ENCODE measurements at places on chromosomes 11 and 22. TPM values are rescaled to one million over a fixed set of nuclear protein-coding genes. Genes with fewer than 3 reads are reported as not detected.

Gene BID
- 94.7 TPM for total RNA-seq

DNA sequence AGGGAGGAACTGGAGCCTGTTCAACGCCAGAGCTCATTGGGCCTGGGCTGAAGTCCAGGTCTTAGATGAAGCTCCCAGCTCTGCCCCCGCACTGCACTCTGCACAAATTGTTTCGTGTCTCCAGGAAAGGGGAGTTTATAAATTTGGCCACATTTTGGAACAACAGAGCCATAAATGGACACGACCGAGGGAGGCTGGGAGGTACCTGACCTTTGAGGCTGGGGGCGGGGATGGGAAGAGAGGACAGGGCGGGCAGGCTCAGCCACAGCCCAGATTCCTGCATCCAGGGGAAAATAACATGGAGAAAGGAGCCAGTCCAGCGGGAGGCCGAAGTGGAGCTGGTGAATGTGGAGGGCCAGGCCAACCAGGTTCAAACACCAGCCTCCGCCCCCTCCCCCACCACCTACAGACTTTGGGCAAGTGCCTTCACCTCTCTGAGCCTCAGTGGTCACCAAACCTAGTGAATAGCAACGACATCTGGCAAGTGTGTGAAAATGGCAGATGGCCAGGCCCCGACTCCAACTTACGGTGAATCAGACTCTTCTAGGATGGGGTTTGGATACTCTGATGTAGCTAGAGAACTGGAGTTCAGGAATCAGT lies 36.8 kb upstream of the SMTN start:
- DNase-seq, result no peak

DNA sequence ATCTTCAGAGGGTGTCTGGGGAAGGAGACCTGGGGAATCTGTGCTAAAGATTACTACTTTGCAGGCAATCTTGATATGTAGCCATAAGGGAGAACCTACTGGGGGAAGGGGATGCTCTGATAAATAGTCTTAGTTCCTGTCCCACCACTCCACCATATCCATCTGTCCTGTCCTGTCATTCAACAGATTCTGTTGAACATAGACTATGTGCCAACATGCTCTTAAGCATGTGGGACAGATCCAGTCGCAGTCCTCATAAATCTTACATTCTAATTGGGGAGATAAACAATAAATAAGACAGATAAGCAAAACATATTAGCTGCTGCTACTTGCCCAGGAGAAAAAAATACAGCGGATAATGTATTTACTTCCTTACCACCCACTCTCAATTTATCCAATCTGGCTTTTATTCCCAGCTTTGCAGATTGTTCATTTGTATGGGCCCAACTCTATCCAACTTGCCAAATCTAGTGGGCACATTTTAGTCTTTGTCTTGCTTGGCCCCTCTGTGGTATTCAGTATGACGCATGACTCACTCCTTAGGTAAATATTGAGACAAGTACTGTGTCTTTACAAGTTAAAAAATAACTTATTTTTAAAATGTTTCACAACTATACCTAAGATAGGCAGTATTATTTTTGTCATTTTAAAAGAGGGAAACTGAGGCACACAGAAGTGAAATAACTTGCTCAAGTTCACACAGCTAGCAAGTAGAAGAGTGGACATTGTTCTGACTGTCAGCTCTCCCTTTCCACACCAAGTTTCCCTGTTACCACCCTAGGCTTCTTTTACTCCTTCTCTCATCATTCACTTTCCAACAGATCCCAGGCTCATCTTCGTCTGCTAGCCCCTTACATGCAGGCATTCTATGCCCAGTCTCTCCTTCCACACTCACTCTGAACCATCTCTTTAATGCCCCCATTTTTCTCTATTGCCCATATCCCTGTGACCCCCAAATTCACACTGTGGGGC lies 133.6 kb upstream of the SESN3 start:
- DNase-seq, result no peak

DNA sequence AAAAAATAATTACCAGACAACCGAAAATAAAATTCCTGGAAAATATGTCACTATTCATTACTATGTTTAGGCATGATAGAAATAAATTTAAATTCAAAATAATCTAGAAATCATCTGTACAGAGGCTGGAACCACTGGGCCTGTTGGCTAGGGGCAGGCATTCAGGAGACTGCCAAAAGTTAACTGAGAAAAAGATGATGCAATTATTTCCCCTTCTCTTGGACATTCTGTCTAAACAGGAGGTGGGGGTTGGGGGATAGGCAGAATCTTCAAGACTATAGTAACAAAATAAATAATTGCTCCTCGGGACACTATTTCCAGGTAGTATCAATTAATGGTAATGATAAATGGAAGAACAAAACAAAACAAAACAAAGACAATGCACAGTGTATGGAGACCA lies 14.1 kb downstream of the BTBD10 start:
- peak; percentile 10 for DNase-seq

- DNase-seq, result no peak
Measured at GRCh38 chr22:43795320-43795719, 16.8 kb downstream of the EFCAB6 start.

Gene SCGB1D2
- not detected for total RNA-seq

DNA sequence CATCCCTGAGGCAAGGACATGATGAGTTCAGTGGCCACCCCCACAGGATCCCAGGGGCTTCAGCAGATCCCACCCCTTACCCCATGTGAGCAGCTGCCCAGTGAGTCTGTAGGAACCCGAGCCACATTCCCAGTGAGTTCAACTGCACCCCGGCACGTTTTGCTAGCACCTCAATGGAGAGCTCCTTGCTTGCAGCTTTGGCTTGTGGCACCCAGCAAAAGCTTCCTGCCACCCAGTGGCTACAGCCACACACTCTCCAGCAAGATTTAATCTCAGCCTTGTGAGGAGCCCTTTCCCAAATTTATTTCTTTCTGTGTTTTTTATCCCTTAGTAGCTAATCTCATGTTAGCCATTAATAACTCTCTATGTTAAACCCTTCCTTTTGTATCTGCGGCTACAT lies 4.0 kb downstream of the SAA1 start:
- no peak for DNase-seq

DNA sequence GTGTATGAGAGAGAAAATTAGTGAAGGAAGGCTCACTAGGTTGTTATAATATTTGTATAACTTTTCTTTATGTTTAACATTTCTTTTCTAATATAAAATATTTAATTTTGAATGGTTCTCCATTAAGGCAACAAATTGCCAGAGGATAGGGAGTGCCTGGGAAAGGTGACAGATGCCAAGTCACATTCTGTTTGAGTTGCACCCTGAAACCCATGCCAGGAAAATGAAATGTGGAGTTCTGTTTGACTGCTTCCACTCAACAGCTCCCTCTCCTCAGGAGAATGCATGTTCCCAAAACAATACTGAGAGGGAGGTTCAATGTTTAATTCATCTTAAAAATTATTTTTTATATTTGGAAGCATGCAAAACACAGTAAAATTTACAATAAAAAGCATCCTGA lies 5.9 kb upstream of the USP18 start:
- DNase-seq, result no peak

Gene ZBED5
- total RNA-seq, result 29.6 TPM

DNA sequence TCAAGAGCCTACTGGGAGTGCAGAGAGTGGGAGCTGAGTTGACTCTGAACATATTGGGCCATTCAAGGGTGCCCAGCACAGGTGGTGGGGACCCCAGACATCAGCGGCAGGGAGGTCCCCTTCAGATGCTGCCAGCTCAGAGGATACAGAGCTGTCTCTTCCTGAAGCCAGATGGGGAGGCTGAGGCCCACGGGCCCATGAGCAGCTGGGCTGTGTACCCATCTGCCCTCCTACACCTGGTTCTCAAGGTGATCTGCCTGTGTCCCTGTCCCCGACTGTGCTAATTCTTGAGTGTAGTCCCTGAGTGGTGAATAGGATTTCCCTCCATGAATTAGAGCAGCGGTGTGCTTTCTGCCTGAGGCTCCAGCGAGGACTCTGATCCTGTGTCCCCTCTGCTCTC lies 76.3 kb downstream of the MICAL2 start:
- DNase-seq, result no peak

GRCh38 chr22:44777364-44777755 lies 25.0 kb downstream of the ARHGAP8 start:
- DNase-seq, result no peak

Gene VSIG10L2
- total RNA-seq, result not detected

- DNase-seq, result no peak
Measured at GRCh38 chr11:104146421-104146820, 17.5 kb downstream of the PDGFD start.

All from K562 (cell line).